ENCODE measurements at places on chromosomes 5 and 9. TPM values are rescaled to one million over a fixed set of nuclear protein-coding genes. Genes with fewer than 3 reads are reported as not detected.

DNA sequence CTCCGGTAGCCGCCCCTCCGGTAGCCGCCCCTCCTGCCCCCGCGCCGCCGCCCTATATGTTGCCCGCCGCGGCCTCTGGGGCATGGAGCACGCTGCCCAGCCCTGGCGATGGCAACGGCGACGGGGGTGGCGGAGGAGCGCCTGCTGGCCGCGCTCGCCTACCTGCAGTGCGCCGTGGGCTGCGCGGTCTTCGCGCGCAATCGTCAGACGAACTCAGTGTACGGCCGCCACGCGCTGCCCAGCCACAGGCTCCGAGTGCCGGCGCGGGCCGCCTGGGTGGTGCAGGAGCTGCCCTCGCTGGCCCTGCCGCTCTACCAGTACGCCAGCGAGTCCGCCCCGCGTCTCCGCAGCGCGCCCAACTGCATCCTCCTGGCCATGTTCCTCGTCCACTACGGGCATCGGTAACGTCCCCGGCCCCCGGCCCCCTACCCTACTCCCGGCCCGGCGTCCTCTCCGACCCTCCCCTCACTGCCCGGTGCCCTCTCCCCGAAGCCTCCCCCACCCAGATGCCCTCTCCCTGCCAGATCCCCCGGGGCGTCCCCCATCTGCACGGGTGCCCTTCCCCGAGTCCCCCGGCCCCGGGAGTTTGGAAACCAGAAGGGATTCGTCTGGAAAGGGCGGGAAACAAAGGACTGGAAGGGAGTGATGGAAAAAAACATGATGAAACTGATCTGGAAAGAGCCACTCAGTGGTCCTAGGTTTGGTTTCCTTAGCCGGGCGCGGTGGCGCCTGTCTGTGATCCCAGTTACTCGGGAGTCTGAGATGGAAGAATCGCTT lies 417 bp downstream of the SRD5A1 start:
- peak overlapping the region; percentile 72 for H3K27ac ChIP-seq
- peaks cover 9% of the 10 kb centered on the region for H3K36me3 ChIP-seq
- H3K27me3 ChIP-seq = no peaks in the 10 kb centered on the region
- DNase-seq = peak; percentile 88
- H3K4me3 ChIP-seq = peak overlapping the region; percentile 96

The SLC6A18 gene
- total RNA-seq = not detected

The TNFSF8 gene
- total RNA-seq = not detected

The MYMK gene
- not detected for total RNA-seq

The ANKRD34B gene
- not detected for total RNA-seq

Data from osteocyte (in vitro differentiated cells).